GM10248 (cell line): ENCODE measurements at places on chromosomes 1 and 21.

DNA sequence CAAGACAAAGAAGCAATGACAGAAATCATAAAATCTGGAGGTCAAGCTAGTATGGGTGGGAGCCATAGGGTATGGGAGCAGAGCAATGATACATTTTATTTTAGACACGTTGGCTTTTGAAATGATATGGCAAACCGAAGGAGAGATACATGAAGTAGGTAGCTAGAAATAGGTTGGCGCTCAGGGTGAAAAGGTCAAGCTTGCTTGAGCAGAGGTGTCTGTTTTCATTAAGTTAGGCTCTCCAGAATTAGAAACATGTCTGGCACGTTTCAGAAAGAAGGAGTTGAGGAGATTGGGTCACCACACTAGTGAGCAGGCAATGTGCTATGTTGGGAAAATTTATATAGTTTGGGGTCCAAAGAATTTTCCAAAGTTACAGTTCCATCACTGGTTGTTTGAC, 151.4 kb downstream of the AMY1C start:
- no peak for DNase-seq

DNA sequence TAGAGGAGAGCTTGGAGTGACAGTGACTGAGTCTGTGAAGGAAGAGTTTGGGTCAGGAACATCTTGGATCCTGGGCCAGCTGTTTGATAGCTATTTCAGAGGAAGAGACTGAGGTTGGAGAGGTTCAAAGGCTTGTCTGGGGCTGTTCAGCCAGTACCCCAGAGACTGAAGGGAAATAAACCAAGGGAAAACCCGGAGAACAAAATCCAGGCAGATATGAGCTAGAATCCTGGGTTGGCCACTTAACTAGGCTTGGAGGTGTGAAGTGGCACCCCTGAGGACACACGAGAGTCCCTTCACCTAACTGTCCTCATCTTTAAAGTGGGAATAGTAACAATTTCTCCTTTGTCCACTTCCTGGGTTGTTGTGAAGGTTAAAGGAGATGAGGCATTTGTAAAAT, 23.1 kb upstream of the EPB41 start:
- DNase-seq: no peak

DNA sequence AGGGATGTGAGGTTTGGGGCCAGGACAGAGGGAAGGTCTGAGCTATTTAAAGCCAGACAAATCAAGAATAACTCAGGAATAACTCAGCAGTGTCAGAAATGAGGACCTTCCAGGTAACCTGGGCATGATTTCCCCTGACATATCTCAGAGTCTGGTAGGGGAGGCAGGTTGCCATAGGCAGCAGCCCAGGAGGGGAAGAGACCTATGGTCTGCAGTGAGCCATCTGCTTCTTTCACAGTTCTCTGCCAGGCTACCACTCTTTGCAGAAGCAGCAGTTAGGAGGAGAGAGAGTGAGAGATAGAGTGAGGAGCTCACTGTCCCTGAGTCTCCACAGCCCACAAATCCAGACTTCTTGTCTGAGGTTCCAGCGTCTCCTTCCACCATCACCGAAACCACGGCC, 6.3 kb upstream of the VSIG8 start:
- no peak for DNase-seq

- DNase-seq: no peak
Observed at GRCh38 chr1:236959112-236959511, 45.1 kb downstream of the MT1HL1 start.

- no peak for DNase-seq
Observed at GRCh38 chr21:18529254-18529653, 125.7 kb upstream of the TMPRSS15 start.

- DNase-seq: no peak
Observed at GRCh38 chr1:247198781-247199180, 27.0 kb upstream of the ZNF124 start.

- no peak for DNase-seq
Observed at GRCh38 chr1:41890825-41891198, 27.9 kb downstream of the HIVEP3 start.

DNA sequence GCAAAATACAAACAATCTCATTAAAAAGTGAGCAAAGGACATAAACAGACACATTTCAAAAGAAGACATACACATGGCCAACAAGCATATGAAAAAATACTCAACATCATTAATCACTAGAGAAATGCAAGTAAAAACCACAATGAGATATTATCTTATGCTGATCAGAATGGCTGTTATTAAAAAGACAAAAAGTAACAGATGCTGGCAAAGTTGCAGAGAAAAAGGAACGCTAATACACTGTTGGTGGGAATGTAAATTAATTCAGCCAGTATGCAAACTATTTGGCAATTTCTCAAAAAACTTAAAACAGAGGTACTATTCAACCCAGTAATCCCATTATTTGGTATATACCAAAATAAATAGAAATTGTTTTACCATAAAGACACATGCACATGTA, 32.2 kb upstream of the TNFSF18 start:
- no peak for DNase-seq

- no peak for DNase-seq
Observed at GRCh38 chr1:176609556-176610408, 146.8 kb downstream of the PAPPA2 start.

DNA sequence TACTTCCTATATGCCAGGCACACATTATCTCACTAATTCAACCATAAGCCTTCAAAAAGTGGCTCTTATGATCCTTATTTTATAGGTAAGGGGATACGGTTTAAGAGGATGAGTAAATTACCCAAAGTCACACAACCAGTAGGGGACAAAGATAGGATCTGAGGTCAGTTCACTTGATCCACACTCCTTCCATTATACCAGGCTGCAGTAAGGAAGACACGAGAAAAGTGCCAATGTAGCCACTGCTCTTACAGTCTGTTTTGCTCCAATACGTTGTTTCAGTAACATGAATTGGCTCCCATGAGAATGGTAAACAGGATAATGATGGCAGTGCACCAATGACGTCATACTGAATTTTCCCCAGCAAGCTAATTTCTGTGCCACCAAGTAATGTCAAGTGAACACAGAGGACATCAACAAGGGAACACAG, 15.4 kb upstream of the GUCA2A start:
- no peak for DNase-seq

DNA sequence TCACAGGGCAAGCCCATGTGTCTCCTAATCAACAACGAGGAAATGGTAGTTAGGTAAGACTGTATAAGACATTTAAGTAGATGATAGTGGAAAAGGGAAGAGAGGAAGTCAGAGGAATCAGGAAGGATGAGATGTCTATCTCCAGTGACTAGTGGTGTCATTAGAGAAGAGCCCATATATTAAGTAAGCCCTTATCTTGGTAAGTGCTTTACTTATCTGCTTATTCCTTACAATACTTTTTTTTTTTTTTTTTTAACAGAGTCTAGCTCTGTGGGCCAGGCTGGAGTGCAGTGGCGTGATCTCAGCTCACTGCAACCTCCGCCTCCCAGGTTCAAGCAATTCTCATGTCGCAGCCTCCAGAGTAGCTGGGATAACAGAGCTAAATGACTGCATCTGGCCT, 29.5 kb downstream of the RNF11 start:
- DNase-seq: no peak
